ENCODE measurements at places on chromosomes 16 and 17.

DNA sequence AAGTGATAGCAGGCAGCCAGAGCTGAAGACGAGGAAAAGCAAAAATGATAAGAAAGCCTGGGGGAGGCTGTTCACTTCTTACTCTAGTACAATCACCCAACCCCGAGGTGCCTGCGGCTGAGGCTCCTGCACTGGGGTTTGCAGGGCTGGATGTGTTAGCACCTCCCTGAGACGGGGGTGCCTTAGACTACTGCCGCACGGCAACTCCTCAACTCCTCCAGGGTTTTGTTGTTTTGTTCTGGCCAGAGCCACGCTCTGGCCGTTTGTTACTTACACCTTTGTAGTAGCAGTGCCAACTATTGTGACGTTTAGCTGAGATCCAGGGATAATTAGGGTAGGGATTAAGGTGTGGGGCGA is 51.5 kb downstream of the LDHD start:
- no peak for DNase-seq

DNA sequence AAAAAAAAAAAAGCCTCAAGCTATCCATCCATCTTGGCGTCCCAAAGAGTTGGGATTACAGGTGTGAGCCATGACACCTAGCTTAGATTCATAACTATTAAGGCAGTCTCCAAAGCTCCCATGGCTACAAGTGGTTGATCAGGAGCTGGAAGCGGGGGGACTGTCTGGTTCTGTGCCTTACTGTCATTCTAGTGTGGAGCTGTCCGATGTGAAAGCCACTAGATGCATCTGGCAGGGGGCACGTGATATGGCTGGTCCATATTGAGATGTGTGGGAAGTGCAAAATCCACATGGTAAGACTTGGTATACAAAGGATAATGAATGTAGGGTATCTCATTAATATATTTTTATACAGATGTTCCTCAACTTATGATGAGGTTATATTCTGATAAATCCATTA is 38.7 kb downstream of the KPNA2 start:
- no peak for DNase-seq

- no peak for DNase-seq
Measured at GRCh38 chr16:88401604-88402246, 19.0 kb downstream of the ZNF469 start.

DNA sequence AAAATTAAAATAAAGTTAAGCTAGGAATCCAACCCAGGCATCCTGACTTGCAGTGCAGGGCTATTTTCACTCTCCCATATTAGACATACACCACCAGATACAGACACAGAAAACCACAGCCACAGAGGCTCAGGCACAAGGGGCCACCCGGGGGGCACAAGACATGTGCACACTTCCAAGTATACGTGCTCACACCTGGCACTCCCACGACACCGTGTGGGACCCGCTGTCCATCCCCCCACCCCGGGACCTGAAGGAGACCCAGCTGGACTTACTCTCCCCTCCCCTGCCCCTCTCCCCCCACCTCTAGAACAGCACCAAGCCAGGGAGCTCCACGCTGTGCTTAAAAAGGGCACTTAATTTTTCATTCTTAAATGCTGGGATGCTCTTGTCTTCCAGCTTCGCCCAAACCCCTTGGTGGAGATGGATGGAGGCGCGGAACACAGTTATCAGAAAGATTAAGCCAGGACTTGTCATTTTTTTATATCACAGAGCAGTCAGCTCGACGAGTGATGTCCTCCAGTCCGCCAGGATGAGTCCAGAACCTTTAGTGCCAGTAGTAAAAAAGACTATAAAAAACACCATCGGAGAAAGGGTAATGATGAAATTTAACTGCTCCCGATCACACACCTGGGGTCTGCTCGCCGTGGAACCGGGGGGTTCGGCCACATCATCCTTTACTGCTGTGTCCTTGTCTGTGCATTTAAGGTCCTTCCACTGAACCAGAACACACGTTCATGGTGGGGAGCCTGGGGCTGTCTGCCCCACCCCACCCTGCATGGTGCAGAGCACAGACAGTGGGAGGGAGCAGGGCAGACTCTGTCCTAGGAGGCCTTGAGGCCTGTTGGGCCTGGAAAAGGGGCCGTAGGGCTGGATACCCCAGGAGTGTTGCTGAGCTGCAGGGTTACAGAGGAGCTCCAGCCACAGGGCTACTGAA is 73.3 kb upstream of the LHX1 start:
- DNase-seq: no peak

GRCh38 chr16:52912565-52913173 is 140.0 kb downstream of the CHD9NB start:
- DNase-seq: peak; percentile 63

- DNase-seq: peak; percentile 51
Measured at GRCh38 chr16:81946206-81946605, 65.1 kb downstream of the SDR42E1 start.

DNA sequence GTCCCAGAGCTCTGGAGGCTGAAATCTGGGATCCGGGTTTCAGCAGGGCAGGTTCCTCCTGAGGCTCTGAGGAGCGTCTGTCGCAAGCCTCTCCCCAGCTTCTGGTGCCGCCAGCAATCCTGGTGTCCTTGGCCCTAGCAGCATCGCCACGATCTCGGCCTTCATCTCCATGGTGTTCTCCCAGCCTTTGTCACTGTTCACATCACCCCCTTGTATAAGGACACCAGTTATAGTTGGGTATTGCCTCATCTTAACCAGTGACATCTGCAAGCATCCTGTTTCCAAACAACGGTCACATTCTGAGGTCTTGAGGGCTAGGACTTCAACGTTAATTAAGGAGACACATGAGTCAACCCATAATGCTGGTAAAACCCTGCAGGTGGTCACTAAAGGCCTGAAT is 2.8 kb upstream of the PPP1R27 start:
- no peak for DNase-seq

- DNase-seq: no peak
Measured at GRCh38 chr17:14919094-14919493, 346.0 kb downstream of the PMP22 start.

DNA sequence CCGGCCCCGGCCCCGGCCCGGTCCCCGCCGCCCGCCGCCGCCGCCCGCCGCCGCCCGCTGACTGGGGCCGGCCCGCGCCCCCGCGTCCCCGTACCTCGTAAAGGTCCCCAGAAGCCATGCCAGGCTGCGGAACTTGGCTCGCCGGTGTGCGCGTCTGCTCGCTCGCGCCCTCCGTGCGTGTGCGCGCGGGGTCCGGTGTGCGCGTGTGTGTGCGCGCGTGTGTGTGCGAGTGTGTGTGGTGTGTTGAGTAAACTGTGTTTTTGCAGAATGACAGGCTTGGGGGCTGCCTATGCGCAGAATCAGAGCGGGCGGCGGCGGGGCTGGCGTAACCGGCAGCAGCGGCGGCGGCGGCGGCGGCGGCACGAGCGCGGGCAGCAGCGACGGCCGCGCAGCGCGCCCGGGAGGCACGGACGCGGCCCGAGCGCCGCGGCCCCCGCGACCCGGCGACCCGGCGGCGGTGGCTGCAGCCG is 307 bp downstream of the CDYL2 start:
- DNase-seq: peak; percentile 80

DNA sequence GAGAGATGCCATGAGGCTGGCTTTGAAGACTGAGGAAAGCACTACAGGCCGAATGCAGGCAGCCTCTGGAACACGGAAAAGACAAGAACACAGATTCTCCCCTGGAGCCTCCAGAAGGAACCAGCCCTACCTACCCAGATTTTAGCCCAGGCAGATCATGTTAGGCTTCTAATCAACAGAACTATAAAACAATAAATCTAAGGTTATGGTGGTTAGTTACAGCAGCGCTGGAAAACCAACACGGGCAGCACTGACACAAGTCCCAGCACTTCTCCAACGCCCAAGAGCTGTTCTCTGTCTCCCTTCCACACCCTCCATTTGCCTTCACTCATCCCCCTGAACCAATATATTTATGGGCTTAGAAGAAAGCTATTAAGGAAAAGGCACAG is 7.5 kb downstream of the ANKRD11 start:
- no peak for DNase-seq

DNA sequence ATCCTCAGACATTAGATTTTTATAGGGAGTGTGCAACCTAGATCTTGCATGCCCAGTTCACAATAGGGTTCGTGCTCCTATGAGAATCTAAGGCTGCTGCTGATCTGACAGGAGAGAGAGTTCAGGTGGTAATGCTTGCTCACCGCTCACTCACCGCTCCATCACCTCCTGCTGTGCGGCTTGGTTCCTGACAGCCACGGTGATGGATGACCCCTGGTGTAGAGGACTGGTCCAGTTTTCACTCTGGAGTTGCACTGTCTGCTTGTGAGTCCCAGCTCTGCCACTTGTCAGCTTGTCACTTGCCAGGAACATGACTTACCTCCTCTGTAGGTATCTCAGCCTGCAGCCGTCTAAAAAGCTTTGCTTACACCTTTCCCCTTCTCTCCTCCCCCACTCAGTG is 214.6 kb downstream of the SNX29 start:
- no peak for DNase-seq

DNA sequence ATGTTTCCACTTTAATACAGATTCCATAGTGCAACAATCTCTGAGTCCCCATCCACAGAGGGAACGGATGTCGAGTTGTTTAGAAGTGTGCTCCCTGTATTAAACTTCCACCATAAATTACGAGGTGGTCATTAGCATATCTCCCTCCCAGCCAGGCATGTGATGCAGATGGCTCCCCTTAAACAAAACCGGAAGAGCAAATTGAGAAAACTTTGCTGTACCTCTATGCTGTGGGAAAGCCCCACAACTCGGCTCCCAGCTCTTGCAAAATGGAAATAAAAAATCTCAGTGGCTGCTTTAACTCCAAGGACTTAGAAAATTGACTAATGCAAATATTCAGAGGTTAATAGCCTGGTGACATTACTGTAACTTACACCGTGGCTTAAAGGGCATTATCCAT is 290.9 kb downstream of the MAF start:
- no peak for DNase-seq

DNA sequence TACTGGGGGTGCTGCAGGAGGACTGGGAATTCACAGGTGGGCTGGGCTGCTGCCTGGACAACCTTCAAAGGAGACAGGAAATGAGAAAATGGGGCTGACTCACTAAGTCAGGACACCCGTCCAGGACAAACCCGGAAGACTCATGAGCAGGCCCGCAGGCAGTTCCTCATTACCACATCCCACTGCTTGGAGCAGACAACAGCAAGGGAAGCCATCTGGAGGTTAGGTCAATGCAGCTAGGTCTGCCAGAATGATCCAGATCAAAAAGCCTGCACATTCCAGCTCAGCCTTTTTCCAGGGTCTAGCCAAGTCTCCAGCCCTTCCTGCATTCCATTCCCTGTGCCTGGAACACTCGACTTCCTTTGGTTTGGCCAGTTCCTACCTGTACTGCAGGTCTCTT is 536.5 kb upstream of the CDH11 start:
- DNase-seq: peak; percentile 87

GRCh38 chr17:79000396-79001189 is 9.0 kb downstream of the CANT1 start:
- no peak for DNase-seq

- DNase-seq: peak; percentile 85
Measured at GRCh38 chr17:3827124-3827773, 18.8 kb downstream of the NCBP3 start.
